ENCODE measurements at places on chromosomes 12 and 14.

DNA sequence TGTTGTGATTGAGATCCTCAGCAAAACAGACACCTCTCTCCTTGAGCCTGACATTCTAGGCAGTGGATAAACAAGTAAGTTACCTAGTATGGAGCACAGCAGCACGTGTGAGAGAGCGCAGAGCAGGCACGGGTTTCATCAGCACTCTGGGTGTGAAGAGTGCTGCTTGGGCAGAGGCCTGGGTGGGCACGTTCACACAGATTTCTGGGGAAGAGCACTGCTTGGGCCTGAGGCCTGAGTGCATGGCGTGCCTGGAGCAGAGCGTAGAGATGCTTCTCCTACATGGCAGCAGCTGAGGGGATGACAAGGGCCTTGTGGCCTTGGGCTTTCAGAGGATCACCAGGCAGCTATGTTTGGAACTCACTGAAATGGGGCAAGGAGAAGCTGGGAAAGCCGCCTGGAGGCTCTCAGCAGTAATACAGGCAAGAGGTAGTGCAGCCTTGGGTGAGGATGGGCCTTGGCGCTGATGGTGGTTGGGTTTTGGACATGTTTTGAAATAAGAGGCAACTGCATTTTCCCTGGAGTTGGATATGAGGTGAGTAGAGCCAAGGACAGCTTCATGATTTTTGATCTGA lies 17.6 kb downstream of the CKB start:
- DNase-seq = no peak

GRCh38 chr14:81589381-81590065 lies 55.9 kb upstream of the SEL1L start:
- no peak for DNase-seq

DNA sequence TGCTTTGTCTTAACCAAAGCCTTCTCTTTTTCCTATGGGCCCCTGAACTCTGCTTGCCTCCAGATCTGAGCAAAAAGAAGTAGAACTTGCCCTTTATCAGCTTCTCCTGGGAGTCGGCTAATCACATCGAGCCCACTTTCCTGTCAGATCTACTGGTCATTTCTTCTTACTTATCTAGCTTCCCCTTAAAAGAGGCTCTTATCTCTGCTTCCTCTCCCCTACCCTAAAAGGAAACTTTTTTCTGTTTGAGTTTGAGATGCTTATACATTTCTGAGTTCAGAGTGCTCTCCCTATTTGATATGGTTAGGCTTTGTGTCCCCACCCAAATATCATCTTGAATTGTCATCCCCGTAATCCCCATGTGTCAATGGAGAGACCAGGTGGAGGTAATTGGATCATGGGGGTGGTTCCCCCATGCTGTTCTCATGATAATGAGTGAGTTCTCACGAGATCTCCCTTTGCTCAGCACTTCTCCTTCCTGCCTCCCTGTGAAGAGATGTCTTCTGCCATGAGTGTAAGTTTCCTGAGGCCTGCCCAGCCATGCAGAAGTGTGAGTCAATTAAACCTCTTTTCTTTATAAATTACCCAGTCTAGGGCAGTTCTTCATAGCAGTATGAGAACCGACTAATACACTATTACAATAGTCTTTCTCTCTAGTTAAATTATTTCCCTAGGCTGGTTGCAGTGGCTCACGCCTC lies 114.7 kb upstream of the AMN1 start:
- DNase-seq = no peak

DNA sequence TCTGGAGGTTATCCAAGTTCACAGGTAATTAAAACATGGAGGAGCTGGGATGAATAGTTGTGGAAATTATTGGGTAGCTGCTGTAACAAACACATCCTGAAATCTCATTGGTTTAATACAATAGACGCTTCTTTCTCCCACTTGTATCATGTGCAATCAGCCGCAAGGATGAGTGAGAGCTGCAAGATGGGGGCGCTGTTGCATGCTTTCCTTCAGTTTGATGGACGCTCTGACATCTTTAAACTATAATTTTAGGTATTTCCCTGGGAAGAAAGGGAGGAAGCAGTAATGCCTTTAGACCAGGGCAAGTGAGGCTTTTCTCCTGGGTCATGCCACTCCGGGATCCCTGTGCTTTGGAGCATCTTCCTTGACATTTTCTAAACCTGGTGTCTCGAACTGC lies 178.7 kb downstream of the PAWR start:
- DNase-seq = no peak

DNA sequence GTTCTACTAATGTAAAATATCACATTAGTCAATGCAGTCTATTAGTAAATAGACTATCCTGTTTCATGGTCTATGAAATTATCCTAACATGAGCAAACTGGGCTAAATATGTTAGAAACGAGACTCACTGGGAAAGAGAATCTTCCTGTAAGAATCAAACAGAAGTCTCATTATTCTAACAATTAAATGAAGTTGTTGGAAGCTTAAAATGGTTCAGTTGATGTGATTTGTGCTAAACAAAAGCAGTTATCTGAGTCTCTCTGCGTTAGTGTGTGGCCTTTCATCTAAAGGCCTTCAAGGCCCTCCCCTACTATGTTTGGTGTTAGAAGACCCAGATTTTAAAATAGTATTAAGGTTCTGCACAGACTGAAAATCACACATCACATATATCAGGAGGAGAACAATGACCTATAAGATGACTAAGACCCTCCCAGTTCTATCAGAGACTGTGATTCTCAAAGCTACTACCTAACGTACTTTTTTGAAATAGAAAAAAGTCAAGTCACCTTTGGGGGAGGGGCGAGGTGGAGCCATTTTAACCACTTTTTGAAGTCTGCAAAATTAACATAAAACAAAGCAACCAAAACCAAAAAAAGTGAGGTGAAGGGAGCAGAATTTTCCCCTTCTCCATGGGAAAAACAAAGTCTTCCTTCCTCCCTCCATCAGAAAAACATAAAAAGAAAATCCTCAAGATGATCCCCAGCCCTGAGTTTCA lies 82.3 kb downstream of the DENND5B start:
- DNase-seq = no peak

- no peak for DNase-seq
Measured at GRCh38 chr12:96190413-96191108, 3.6 kb upstream of the ELK3 start.

DNA sequence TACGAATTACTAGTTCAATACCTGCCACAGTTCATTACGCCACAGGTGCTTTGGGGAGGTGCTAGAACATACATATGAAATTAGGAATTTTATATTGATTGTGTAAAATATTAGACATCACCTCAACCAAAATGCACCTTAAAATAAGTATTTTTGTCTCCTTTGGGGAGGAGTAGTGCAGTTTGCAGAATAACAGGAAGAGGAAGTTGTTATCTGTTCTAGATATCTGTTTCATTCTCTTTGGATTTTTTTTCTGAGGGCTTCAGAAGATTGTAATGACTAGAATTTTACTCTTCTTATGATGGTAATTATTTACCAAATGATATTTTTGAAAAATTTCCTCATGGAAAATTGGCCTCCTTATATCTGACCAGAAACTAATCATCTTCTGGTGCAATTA lies 9.9 kb upstream of the GYS2 start:
- no peak for DNase-seq

DNA sequence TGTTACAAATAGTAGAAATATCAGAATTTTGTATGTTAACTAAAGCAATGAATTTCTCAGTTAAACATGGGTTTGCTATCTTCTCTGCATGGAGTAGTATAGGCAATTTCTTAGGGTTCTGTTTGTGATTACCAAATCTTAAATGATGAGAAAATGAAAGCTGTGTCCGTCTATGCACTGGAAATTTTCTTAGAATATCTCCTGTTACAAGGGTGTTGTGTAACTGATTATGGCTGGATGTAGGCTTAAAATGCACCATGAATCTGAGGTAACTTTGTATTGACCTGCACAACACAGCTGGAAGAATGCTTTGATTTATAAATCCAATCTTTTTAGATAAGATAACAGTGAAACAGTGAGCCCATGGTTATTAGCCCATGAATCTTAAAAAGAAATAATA lies 17.8 kb downstream of the TRIP11 start:
- no peak for DNase-seq

- no peak for DNase-seq
Measured at GRCh38 chr14:97036086-97036852, 239.1 kb downstream of the VRK1 start.

DNA sequence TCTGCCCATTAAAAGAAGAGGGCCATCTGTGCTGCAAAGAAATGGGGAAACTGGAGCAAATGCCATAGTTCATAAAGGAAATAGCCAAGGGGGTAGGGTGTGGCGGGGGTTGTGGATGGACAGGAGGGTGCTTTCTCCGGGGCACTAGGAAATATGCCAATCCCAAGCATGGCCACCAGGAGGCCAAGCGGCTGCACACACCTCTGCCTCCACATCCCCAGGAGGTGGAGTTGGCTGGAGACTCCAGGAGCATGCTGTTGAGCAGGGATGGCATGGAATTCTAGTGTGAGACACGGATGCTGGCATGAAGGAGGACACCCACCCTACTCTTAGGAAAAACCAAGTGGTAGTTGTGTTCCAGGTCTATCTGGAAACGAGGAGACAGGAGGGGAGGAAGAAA lies 25.2 kb downstream of the NID2 start:
- no peak for DNase-seq

- no peak for DNase-seq
Measured at GRCh38 chr12:120012067-120012621, 23.1 kb downstream of the BICDL1 start.

DNA sequence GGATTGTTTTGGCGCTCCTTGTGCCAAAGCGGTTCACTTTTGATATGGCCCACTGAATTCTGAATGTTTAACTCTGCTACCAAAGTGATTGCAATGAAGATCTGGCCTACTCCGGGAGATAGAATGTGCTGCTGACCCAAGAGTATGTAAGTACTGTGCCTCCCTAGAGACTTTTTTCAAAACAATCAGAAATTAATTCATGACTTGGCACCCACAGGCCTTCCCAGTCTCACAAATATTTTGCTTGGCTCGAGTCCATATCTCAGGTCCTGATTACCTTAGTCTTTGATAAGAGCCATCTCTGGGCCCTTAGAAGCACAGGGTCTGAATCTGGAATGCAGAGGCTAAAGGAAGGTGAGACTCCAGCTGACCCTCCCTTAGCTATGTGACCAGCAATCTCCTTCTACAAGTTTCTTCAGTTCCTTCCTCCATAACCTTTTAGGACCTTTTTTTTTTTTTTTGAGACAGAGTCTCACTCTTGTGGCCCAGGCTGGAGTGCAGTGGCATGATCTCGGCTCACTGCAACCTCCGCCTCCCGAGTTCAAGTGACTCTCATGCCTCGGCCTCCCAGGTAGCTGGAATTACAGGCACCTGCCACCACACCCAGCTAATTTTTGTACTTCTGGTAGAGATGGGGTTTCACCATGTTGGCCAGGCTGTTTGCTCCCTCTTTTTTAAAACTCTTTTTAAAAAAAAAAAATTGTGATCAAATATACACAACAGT lies 49.5 kb upstream of the METAP2 start:
- no peak for DNase-seq

- DNase-seq = no peak
Measured at GRCh38 chr12:65859519-65859918, 35.2 kb downstream of the HMGA2 start.

GRCh38 chr12:120181991-120182631 lies 12.4 kb downstream of the GCN1 start:
- DNase-seq = no peak

DNA sequence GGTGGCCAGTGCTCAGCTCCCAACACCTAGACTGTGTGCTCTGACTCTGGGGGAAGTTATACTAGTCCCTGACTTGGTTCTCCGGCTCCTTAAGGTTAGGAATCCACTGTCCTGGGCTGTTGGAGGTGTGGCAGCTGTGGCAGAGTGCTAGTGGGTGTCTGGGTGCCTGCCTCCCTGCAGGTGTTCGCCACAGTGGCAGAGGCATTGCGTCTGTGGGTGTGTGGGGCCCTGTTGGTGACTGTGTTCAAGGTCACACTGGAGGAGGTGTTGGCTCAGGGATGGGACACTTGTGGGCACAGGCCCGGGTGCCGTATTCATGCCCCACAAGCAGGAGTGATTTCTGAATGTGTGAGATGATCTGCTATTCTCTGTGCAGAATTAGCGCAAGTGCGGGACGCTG lies 467.4 kb downstream of the TMEM121 start:
- DNase-seq = no peak

DNA sequence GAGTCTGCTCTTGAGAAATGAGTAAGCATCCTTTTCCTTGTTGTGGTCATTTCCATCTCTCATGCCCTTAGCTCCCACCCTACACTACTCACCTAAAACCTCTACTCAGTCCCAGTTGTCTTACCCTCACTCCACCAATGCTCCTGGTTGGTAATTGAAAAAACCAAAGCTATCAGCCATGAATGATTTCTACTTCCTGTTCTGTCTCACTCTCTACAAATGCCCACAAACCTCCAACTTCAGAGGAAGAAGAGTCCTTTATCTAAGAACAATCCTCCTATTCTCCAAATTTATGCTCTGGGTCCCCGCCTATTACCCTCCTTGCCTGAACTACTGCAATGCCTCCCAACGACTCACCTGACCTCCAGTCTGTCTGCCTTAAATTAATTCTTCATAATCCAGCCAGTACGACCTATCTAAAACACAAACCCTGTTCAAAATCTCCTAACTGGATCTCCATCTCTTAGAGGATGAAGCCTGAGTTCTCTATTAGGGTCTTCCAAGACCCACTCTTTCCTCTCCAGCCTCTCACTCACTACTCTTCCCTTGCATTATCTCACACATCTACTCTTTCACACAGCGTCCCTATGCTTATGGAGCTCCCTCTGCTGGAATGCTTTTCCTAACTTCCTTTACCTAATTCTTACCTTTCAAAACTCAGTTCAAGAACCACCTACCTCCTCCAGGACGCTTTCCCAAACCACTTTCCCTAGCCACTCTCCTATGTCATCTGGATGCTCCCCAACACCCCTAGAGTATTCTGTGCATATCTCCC lies 2.2 kb downstream of the DHRS1 start:
- DNase-seq = no peak

DNA sequence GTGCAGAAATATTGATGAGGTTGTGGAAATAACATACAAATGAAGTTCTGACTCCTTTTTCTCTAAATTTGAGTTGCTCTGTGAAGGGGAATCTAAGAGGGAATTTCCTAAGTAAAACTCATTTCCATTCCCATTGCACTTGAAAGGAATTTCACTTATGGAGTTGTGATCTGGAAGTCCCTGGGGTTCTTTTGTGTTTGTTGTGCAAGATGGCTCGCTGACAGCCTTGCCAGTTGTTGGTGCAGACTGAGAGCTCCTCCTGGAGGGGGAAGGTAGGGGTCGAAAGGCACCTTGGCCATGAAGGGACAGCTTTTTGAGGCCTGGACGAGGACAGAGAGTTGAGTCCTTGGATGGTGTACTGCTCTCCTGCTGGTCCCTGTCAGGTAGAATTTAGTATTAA lies 72.0 kb downstream of the C12orf56 start:
- no peak for DNase-seq

GRCh38 chr14:53237488-53237887 lies 84.4 kb upstream of the DDHD1 start:
- no peak for DNase-seq

- DNase-seq = no peak
Measured at GRCh38 chr12:96094201-96094600, 58.8 kb upstream of the LTA4H start.

- DNase-seq = no peak
Measured at GRCh38 chr14:76926521-76927251, 100.5 kb downstream of the LRRC74A start.
